ENCODE measurements at places on chromosomes 12 and 14. TPM values are rescaled to one million over a fixed set of nuclear protein-coding genes. Genes with fewer than 3 reads are reported as not detected.

DNAH10 gene
- 0.06 TPM for total RNA-seq

ASPG gene
- total RNA-seq, result not detected

PLCZ1 gene
- not detected for total RNA-seq

RDH12 gene
- total RNA-seq, result not detected

ADCY6 gene
- 0.25 TPM for total RNA-seq

Measured in activated CD8-positive, alpha-beta memory T cell treated with anti-CD3 and anti-CD28 coated beads for 36 hours (primary cell).